ENCODE measurements at places on chromosomes 6 and 20.

DNA sequence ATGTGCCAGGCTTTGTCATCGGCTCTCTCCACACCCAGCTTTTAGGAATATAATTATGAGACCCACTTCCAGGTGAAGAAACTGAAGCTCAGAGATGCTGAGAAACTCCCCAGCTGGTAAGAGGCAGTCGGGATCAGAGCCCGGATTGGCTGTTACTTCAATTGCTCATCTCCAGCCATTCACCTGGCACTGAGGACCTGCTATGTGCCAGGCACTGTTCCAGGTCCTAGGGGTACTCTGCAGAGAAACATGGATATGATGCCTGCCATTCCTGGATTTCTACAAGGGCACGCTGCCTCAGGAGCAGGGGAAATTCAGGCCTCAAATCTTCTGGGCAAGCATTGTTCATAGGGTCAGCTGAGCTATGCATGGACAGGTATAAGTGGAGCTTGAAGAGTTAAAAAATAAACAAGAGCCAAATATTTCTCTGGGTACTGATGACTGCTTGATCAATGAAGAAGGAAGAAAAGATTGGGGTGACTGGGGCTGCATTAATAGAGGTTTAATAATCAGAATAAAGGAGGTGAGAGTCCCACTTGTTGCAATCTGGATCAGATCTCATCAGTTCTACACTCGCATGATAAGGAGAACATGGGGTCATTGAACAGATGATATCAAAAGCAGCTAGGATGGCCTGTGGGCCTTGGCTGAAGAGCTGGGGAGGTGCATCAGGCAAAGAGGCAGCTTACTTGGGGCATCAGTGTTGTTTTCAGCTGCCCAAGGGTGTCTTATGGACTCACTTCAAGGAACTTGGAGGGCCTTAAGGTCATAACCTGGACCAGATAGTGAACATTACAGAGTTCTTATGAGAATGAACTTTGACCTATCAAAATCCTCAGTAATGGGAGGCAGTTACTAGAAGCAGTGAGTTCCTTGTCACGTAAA is 80.9 kb upstream of the TOX2 start:
- no peak for DNase-seq

DNA sequence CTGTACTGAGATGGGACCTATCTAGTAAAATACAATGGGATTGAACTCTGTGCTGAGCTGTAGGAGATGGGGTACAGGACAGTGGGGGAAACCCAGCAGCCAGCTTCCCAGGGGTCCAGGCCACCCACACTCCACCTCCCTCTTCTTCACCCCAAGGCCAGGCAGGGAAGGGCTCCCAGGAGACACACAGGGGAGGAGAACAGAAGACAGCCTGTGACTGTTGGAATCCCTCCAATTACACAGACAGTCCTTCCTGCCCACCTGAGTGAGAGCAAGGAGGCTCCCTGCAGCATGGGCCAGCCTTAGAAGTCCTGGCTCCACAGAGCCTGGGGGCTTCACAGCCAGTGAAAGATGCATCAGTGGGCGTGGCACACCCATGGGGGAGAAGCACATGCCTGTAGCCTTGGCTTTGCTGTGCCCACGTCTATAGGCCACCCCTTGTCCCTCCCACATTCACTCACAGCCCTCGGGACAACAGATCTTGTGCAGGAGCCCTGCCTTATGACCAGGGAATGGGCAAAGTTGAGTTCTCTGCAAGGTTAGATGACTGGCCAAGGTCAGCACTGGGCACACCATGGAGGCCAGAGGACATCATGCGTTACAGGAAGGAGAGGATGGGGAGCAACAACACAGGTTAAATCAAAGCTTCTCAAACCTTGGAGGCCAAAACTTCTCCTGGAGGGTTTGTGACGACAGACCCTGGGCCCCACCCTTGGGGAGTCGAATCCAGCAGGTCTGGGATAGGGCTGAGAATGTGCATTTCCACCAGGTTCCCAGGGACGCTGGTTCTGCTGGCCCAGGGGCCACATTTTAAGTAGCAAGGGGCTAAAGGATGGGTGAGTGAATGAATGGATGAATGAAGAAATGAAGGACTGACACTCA is 12.3 kb upstream of the CST7 start:
- DNase-seq, result no peak

DNA sequence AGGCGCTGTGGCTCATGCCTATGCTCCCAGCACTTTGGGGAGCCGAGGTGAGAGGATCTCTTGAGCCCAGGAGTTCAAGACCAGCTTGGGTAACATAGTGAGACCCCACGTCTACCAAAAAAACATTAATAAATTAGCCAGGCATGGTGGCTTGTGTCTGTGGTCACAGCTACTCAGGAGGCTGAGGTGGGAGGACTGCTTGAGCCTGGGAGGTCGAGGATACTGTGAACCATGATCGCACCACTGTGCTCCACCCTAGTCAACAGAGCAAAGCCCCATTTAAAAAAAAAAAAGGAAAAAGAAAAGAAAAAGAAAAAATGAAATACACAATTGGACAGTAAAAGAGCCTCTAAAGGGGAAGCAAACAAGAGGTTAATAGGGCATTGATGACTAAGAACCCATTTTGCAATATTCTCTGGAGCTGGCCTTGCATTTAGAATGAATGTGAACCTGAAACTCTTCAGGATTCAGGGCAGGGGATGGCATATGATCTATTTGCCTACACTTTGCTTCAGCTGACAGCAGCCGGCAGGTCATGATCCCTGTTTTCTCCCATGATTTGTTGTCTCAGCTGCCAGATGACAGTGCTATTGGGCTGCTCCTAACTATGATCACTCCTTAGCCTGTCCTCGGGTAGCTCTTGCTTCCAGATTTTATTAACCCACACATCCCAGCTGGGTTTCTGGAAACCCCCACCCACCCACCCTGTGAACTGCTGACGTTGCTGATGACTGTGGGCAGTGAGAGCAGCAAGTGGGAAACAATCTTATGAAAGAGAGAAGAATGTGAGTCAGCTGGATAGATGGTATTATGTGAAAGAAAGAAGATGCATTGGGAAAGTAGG is 83.8 kb upstream of the ELOVL5 start:
- no peak for DNase-seq

- no peak for DNase-seq
Measured at GRCh38 chr6:134678436-134678889, 271.4 kb downstream of the ALDH8A1 start.

DNA sequence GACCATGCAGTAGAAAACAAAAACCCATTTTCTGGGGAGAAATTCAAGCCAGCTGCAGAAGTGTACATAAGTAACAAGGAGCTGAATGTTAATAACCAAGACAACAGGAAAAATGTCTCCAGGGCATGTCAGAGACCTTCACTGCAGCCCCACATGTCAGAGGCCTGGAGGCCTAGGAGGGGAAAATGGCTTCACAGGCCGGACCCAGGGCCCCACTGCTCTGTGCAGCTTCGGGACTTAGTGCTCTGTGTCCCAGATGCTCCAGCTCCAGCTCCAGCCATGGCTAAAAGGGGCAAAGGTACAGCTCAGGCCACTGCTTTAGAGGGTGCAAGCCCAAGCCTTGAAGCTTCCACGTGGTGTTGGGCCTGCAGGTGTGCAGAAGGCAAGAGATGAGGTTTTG is 43.6 kb downstream of the HACE1 start:
- no peak for DNase-seq

DNA sequence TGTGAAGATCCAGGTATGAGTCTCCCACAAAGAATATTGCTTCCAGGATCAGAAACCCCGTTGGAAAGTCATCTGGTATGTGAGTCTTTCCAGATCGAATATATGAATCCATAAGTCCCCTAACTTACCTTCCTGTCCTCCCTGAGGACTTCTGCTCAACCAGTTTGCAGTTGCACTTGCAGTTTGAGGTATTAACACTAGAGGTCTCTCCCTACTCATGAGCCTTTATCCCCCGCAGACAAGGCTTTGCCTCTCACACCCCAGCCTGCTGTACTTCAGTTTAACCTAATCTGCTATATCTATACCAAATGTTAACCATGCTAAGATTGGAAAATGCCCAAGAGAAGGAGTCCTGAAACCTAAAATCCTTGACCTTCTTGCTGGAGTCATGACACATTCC is 135.3 kb upstream of the DEFB112 start:
- no peak for DNase-seq

- no peak for DNase-seq
Measured at GRCh38 chr20:34322267-34323105, 19.3 kb upstream of the AHCY start.

DNA sequence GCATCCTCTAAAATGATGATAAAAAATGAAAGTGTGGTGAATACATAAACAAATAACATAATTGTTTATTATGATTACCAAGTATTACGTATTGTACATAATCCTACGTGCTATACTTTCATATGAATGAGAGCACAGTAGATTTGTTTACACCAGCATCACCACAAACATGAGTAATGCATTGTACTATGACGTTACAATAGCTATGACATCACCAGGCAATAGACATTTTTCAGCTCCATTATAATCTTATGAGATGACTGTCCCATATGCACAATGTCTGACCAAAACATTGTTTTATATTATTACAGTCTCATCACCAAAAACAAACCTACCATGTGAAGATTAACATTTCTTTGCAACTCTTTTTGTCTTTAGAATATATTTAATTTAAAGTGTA is 225.7 kb upstream of the TENT5A start:
- no peak for DNase-seq

- DNase-seq, result no peak
Measured at GRCh38 chr6:168384045-168385036, 56.6 kb upstream of the SMOC2 start.

- no peak for DNase-seq
Measured at GRCh38 chr20:39283464-39283863, 321.3 kb downstream of the DHX35 start.

DNA sequence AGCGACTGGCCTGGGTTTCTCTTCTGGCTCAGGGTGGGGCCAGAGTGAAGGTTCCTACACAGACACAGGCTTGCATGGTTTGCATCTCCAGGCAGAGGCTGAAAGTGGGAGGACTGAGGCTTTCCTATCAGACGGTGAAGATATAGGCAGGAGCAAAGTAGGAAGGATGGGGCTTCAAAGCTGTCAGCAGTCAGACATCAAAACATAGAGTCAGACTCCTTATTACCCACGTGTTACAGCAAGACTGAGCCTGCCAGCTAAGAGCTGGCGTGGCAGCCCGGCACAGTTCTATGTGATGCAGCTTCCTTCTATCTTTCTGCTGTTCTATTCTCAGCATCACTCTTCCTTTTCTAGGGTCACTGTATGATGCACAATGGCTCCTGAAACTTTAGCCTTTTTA is 445.1 kb downstream of the DOK5 start:
- DNase-seq, result no peak

- no peak for DNase-seq
Measured at GRCh38 chr6:15776458-15776980, 113.7 kb upstream of the DTNBP1 start.

- no peak for DNase-seq
Measured at GRCh38 chr6:137216106-137216505, 3.1 kb downstream of the IFNGR1 start.

GRCh38 chr20:21571841-21572690 is 58.2 kb upstream of the NKX2-2 start:
- DNase-seq, result no peak

GRCh38 chr6:71481801-71482200 is 193.2 kb downstream of the OGFRL1 start:
- DNase-seq, result no peak

Data from CD8-positive, alpha-beta T cell (primary cell).